ENCODE measurements at places on chromosomes 7 and 10.

DNA sequence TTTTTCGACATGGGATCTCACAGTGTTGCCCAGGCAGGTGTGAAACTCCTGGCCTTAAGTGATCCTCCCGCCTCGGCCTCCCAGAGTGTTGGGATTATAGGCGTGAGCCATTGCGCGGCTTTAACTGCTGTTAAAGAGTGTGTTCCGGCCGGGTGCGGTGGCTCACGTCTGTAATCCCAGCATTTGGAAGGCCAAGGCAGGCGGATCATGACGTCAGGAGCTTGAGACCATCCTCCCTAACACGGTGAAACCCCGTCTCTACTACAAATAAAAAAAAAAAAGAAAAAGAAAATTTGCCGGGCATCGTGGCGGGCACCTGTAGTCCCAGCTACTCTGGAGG, 1.1 kb downstream of the RABGEF1 start:
- DNase-seq: peak; percentile 47

- DNase-seq: no peak
Observed at GRCh38 chr7:1900847-1901246, 230.8 kb downstream of the ELFN1 start.

DNA sequence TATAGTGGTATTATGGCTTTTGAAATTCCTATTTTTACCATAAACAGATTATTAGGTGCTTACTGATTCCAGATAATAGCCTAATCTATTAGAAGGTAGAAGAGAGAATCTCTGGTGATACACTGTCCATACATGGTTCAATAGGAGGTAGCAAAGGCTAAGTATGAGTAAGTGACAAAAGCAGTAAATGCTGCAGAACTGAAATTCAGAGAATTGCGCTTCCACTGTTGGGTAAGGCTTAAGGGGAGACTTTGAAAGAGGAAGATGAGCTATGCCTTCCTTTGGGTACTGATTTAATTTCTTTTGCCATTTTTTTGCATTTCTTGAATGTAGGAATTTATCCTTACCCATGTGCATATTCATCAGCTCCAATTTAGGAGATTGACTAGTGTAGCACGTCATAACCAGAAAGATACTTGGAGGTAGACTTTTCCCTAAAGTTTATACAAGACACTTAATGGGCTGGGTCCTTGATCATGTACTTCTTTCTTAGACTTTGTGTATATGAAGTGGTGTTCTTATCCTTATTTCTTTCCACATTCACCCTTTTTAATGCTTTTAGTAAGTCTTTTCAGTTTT, 15.3 kb downstream of the MKLN1 start:
- no peak for DNase-seq

- DNase-seq: no peak
Observed at GRCh38 chr10:49738616-49739360, 23.3 kb downstream of the OGDHL start.
